Panc1 (cell line): ENCODE measurements at places on chromosomes 11 and 22.

DNA sequence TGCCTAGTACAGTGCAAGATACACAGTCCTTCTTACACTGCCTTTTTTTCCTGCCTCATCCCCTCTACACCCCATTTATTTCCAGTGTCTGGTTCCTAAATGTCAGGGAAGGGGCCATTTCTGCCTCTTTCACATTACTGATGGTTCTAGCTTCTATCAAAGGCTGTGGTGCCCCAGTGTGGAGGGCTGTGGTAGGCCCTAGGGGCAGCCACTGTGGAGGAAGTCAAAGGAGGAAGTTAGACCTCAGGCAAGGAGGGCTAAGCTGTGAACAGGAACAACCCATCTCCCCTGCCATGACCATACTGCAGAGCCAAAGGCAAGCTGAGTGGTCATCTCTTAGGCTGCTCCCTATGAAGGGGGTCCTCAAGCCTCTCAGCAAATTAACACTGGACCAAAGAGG is 81.9 kb upstream of the CRTAM start:
- DNase-seq = no peak

DNA sequence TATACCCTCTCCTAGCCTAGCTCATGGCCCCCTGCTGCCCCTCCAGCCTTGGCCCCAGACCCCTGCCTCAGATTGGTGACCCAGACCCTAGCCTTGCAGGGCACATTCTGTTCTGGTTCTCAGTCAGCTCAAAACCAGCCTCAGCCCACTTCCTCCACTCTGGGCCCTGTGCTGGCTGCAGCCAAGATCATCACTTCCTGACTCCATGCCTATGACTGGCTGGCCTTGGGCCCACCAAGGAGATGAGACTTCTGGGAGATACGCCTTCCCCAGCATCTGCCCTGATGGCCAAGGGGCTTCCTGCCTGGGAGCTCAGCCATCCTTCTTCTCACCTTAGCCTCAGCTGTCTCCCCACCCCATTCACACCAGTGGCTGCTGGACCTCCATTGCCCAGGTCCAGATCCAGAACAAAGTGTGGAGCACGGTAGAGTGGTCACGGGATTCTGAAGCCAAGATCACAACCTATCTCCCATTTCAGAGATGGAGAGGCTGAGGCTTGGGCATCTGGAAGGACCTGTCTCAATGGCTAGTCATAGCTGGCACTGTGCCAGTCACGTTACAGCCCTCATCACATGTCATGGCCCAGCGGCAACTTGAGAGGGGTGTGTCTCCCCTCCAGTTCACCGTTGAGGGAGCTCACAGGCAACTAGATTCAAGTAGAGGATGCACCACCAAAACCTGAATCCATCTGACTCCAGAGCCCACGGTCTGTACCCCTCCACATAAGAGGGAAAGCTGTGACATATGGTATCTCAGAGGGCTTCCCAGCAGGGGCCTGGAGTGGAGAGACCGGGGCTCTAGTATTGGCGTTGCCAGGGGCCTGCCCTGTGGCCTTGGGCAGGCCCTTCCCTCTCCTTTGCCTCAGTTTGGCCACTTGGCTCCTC is 43.0 kb upstream of the KLHL35 start:
- no peak for DNase-seq

GRCh38 chr11:1572197-1573076 is at the start of gene DUSP8:
Gene DUSP8 (minus strand): TSS chr11:1572271. CDS start chr11:1565826, 6,445 bp downstream.
- DNase-seq = no peak

DNA sequence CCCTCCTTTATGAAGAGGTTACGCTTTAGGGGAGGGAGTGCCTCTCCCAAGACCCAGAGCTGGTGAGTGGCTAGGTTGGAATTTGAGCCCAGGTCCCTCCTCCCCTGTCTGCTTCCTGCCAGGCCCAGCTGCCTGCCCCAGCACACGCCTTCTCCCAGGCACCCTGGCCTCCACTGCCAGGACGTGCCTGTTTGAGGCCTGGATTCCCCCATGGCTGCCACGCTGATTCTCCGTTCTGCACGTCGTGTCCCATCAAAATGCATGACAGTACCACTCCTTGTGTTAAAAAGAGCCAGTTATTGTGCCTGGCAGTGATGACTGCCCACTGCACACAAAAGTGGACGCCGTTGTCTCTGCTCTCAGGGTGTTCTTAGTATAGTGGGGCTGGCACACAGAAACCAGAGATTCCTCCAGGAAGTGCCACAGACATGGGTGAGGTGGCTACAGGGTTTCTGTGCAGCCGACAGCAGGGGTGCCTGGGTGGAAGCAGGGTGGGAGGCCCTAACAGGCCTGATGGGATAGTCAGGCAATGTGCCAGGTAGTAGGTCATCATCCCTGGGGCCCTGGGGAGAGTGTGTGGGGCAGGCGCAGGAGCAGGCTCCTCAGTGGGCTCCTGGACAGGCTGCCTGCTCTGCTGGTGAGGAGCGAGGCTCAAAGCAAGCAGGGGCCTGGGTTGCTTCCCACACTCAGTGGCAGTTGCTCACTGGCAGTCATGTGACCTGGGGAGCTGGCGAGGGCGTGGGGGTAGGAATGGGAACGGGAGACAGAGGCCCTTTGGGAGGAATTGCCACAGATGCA is 24.2 kb downstream of the MED15 start:
- DNase-seq = no peak

GRCh38 chr11:73579641-73580434 is 18.1 kb downstream of the FAM168A start:
- no peak for DNase-seq

DNA sequence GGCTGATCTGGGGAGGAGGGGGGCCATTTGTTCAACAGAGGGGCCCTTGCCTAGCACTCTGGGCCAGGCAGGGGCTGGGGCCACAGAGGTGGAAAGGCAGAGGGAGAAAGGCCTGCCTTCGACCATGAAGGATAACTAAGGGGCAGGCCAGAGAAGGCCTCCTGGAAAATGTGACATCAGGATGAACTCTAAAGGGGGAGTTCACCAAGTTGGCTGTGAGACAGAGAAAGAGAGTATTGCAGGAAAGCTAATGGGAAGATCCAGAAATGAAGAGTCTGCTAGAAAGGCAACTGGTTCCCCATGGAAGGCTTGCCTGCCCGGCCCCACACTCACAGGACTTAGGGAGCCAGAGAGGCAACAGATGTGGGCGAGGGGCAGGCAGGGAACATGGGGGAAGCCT is 16.3 kb downstream of the CSNK1E start:
- DNase-seq = no peak

DNA sequence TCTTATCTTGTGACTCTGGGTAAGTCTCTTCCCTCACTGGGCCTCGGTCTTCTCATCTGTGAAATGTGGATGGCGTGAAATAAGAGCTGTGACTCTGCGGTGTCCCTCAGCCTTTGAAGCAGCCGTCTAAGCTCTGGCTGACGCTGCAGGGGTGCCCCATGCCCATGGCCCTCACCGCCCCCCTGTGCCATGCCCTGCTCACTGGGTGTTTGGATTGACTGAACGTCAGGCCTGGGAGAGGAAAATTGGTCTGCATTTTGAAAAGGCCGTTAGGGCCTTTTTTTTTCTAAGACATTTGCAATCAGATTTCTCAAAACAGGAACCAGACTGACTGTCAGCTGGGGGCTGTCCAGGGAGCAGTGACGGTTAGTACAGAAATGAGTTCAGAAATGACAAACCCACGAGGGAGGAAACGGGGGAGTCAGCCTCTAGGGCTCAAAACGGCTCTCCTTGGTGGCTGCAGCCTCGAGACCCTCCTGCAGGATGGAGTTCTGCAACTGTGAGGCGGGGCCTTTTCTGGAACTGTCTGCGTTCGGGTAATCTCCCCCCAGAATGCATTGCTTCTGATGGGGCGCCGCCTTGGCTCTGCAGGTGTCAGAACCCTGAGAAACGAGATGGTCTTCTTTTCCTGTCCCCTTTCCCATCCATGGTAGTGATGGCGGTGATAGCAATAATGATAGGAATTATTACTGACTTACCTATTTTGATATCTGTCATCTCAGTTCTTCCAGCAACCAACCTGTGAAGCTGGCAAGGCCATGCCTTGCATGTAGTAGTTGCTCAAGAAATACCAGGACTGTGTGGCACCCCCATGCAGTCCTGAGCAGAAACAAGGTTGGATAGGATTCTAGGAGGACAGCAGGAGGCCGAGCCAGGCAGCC is 2.0 kb downstream of the GRK2 start:
- DNase-seq = no peak

GRCh38 chr11:43278193-43278956 is 33.4 kb upstream of the API5 start:
- DNase-seq = no peak

- DNase-seq = no peak
Observed at GRCh38 chr11:67406969-67407687, 3.2 kb downstream of the TBC1D10C start.

DNA sequence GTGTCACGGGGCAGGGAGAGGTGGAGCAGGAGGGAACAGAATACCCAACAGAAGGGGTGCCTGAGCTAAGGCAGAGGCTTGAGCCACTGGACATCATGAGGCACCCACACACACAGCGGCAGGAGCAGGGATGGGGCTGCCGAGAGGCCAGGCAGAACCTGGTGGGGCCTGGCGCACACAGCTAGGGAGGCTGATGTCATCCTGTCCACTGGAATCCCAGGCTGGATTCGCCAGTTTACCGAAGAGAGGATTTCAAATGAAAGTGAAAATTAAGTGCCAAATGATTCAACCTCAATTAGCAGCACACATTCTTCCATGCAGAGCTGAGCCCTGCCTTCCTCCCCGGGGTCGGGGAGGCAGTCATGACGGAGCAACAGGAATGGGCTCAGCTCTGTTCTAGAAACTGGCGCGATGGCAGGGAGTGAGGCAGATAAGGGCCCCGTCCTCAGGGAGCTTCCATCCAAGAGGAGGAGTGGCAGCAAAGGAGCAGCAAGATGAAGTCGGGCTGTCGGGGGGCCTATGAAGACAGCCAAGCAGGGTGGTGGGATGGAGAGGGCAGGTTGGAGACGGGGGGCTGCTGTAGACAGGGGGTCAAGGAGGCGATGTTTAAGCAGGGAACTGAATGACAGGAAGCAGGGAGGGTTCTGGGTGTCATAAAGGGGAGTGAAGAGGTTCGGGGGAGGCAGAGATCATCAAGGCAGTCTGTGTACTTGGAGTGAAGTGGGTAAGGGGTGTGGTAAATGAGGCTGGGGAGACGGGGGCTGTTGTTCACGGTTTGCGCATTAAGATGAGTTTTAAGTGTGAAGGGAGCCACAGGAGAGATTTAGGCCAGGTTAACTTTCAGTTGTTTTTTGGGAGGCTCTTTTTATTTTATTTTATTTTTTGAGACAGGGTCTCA is 6.4 kb downstream of the RAC2 start:
- no peak for DNase-seq

DNA sequence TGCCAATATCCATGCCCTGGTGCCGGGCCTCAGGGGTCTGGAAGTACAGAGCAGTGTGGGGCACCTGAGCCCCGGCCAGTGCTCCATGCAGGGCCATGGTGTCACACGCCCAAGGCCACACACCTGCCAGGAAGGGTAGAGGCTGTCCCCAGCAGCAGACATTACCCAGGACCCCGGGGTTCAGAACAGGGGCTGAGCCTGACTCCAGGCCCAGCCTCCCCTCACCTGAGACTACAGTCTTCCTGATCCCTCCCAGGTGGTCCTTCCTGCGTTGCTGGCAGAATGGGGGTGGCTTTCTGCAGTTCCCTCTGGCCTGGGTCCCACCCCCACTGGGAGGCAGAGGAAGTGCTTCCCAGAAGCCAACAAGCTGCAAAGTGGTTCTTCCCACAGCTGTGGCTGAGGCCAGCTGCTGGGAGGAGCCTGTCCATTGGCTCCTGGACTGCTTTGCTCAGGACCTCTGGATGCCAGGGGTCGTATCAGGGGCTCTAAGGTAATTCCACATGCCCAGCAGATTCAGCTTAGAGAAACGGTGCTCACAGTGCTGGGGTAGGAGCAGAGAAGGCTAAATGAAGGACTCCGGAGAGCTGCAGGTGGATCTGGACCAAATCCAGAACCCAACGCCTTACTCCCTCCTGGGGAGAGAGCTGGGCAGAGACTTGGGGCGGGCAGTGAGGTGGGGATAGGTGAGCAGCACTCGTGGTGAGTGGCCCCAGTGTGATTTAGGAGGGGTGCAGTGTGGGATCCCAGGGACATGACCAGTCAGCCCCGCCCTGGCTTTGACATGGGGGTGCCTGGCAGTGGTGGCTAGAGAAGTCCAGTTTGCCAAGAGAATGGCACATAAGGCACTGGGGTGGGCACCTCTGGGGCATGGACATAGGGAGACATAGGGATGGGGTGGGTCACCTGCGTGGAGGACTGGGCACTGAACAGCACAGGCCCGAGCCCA is 12.6 kb downstream of the TCIRG1 start:
- DNase-seq = no peak

DNA sequence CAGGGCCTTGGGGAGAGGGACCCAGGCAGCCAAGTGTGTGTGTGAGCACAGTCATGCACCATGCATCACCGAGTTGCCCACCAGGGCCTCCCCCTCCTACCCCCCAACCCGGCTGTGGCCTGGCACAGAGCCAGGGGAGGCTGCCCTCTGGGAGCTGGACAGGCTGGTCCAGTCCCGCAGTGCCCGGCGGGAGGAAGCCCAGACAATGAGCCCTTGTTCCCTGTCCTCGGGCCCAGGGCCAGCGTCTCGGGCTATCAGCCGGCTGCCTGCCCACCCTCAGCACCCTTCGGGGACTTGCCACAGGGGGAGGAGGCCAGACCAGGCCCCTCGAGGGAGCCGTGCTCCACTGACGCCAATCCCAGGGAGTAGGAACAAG is 4.5 kb downstream of the LRRC75B start:
- DNase-seq = no peak

GRCh38 chr11:47918370-47918690 is 62.0 kb upstream of the PTPRJ start:
- no peak for DNase-seq

DNA sequence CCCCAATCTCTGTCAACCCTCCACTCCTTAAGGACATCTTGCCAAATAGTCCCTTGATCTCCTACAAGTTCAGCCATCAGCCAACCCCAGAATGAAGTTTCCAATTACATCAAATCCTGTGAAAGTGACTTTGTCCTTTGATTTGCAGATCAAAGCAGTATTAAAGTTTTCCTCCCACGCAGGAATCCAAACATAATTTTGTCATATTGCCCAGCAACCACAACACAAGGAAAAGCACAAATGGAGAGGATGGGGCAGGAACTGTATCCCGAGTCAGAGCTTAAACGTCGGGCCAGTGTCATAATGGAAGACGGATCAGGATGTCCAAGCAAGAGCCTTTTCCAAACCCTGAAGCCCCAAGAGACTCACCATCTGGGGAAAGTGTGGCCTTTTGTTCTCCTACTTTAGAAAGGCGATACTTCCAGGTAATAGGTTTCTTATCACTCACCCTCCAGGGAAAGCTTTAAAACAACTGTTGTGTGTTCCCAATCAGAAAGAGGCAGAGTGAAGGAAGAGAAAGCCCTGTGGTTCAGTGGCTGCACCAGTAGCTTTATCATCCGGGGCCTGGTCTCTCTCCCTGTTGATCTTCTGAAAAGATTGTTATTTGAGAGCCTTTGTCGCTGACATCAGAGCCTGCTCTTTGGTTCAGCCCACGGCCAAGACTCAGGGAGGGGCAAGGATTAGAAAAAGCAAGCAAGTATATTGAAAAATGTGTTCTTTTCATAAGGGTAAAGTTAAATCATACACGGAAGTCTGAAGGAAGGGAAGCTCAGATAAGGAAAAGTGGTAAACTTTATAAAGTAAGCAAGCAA is 41.7 kb downstream of the EXPH5 start:
- DNase-seq = no peak

- DNase-seq = no peak
Observed at GRCh38 chr11:15901790-15902189, 454.6 kb downstream of the SOX6 start.

- no peak for DNase-seq
Observed at GRCh38 chr11:102452461-102453301, at the start of gene TMEM123. Gene TMEM123 (minus strand): TSS chr11:102452765. CDS start chr11:102452623, 142 bp downstream.

- no peak for DNase-seq
Observed at GRCh38 chr22:39526736-39527171, 5.8 kb downstream of the RPS19BP1 start.
